Endodermal cell (in vitro differentiated cells): ENCODE measurements at places on chromosomes 6 and 20. TPM values are rescaled to one million over a fixed set of nuclear protein-coding genes. Genes with fewer than 3 reads are reported as not detected.
A peak's percentile ranks its signal among the peaks of the same experiment; 100 is the strongest.

- DNase-seq = no peak
These were observed 89.1 kb upstream of the FOXA2 start for GRCh38 chr20:22673467-22673866.

PPIL6 gene
- 2.7 to 5.5 TPM (median 2.9 TPM) in 3 replicates for total RNA-seq

GRCh38 chr6:17725083-17725482 lies 18.4 kb upstream of the NUP153 start:
- peak; percentile 90 for DNase-seq

GRCh38 chr6:143333081-143333480 lies 117.4 kb downstream of the ADAT2 start:
- no peak for DNase-seq

GRCh38 chr20:10093087-10093591 lies 58.4 kb downstream of the ANKEF1 start:
- DNase-seq = peak; percentile 62

SYCP2 gene
- 0.33 to 1.4 TPM (median 1.2 TPM) in 3 replicates for total RNA-seq

DNA sequence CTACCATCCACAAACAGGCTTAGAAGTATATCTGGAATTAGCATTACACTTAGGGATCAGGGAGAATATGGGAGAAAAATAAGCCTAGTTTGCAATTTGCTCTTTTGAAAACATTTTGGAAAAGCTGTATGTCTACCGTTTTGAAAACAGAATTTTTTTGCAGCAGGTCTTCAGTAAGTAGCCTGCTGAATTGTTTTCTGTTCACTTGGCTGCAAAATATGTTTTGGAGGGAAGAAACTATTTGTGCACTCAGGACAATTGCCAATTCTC lies 39.6 kb downstream of the ILRUN start:
- no peak for DNase-seq

DNA sequence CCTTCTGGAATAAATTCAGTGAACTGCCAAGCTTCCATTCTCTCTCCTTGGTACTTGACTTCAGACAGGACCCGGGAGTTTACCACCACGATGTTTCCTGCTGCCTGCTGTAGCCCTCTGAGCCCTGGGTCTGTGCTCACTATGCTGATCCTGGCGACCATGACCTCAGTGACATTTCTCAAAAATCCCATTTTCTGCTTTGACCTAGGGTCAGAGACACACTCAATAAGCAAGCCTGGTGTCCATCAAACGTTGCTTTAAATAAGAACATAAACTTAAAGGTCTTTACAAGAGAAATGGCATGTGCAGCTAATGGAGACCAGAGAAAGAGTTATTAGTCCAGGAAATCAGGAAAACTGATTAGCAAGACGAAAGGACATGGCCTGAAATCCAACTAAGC lies 509.7 kb upstream of the SULF2 start:
- DNase-seq = peak; percentile 58

ADGRF5 gene
- total RNA-seq = not detected in 2 replicates

DNA sequence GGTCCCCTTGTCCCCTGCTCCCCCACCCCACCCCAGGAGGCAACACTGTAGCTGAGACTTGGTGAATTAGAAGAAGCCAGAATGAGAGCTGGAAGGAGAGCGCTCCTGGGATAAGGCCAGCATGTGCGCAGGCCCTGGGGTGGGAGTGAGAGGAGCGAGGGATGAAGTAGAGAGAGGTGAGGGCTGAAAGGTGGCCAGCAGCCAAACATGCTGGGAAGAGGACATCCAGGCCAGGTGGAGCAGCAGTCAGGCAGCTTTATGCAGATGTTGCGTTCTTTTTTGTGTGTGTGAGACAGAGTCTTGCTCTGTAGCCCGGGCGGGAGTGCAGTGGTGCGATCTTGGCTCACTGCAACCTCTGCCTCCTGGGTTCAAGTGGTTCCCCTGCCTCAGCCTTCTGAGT lies 2.2 kb upstream of the BPIFB1 start:
- DNase-seq = peak; percentile 14

DNA sequence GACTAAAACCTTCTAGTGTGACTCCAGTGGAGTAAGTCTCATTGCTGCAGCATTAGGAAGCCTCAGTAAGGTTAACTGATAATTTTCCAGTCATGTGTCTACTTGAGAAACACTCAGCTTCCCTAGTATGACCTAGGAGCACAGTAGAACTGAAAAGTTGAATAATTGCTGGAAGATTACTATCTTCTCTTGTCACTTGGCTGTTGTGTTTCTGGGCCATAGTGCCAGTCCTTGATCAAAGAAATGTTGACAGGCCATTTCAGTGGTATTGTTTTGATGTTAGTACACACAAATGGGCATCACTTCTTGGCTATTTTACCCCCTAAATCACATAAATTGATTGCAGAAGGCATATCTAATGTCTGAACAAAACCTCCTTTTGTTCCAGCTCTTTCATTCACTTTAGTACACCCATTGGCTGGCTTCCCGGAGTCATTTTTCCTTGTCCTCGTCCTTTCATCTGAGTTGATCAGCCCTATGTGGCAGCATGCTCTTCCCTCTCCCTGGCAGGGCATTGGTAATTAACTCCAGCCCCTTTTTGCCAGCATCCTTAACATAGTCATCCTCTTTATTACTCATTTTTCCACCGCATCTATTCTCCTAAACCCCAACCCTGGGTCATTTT lies 6.0 kb downstream of the ENPP3 start:
- DNase-seq = no peak

FAM83C gene
- not detected in 2 replicates for total RNA-seq

DNA sequence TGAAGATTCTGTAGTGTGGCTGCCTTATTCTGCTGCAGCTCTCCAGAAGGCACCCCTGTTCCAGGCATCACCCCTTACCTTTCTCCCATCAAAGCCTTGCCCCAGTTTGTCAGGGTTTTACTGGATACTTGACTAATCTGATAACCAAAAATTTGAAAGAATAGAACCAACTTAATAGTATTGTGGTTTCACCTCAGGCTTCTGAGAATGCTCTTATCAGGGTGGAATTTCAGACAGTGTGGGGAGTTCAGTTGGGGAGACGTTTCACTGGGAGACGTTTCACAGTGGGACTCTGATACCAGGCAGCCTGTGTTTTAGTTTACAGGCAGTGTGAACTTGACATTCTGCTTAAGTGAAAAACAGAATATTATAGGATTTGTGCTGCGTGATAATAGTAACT lies 50.5 kb downstream of the SCAND1 start:
- no peak for DNase-seq

- DNase-seq = no peak
These were observed 150.4 kb downstream of the RNGTT start for GRCh38 chr6:88813045-88813444.

WFDC5 gene
- total RNA-seq = not detected in 3 replicates

GRCh38 chr6:116390581-116390980 lies 19.8 kb downstream of the DSE start:
- no peak for DNase-seq

DNA sequence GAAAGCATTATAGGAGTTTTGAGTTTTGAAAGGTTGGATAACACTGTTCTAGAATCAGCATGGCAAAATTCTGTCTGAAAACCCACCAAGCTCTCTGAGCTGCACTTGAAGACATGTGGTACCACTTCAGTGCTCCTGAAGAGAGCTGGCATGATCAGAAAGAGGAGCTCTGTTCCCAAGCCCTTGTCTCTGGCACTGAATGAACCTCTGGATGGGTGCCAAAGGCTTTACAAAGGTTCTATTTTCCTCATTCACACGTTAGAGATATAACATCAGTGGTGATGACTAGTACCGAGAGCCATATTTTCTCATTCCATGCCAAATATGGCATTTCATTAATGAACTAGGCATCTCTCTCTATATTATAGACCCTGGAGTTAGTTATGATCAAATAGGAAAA lies 301.8 kb upstream of the ID4 start:
- no peak for DNase-seq

DNA sequence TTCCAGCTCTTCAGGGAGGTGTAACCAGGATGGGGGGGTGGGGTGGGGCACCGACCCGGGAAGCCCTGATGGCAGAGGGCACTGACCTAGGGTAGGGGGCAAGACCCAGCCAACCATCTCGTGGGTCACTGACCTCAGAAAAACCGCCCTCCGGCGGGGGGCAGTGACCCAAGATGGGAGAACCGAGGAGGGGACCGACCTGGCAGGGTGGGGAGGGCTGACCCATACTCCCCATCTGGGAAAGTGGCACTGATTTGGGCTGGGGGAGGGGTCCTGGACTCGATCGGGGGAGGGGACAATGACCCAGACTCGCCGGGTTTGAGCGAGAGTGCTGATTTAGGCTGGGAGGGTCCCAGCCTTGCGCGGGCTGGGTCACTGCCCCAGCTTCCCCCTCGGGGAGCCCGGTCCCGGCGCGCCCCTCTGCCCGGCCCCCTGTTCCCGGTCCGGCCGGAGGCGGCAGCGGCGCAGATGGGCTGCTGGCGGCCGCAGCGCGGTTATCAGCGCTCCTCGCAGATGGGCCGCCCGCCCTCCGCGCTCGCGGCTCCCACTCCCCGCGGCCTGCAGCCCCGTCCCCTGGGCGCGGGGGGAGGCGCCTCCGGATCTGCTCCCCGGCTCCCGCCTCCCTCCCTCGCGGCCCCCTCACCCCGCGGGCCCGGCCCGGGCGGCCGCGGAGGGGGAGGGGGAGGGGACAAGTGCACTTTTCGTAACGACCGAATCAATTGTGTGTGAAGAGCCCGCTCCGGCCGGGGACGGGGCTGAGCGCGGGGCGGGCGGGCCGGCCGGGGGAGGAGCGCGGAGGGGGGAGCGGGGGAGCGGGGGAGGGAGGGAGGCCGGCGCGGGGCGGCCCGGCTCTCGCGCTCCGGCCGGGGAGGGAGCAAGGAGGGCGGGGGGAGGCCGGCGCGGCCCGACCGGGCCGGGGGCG lies 2.2 kb downstream of the NOL4L start:
- DNase-seq = peak; percentile 84
